Osteocyte (in vitro differentiated cells): ENCODE measurements at places on chromosomes 12 and 14. TPM values are rescaled to one million over a fixed set of nuclear protein-coding genes. Genes with fewer than 3 reads are reported as not detected.

The SPIC gene
- total RNA-seq: not detected in 2 replicates

DNA sequence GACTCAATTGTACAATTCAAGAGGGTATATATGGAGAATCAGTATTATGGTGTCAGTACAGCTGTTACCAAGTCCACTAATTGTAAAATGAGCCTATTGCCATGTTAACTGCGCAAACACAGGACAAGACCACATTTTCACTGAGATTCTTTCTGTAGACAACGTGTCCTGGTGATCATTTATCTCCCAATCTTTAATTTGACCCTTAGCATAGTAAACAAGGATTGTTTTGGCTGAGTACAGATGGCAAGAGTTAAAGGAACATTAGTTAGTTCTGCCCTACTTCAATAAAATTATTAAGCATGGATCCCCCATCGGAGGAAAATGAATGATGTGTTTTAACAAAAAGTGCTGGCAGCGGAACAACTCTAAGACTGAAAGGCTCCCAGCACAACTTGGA, 36.1 kb downstream of the SLC15A5 start:
- no peak overlapping the region for H3K4me3 ChIP-seq
- H3K27me3 ChIP-seq: no peaks in the 10 kb centered on the region
- H3K4me1 ChIP-seq: no peaks in the 10 kb centered on the region
- DNase-seq: no peak
- H3K27ac ChIP-seq: no peak overlapping the region
- H3K36me3 ChIP-seq: no peaks in the 10 kb centered on the region

DNA sequence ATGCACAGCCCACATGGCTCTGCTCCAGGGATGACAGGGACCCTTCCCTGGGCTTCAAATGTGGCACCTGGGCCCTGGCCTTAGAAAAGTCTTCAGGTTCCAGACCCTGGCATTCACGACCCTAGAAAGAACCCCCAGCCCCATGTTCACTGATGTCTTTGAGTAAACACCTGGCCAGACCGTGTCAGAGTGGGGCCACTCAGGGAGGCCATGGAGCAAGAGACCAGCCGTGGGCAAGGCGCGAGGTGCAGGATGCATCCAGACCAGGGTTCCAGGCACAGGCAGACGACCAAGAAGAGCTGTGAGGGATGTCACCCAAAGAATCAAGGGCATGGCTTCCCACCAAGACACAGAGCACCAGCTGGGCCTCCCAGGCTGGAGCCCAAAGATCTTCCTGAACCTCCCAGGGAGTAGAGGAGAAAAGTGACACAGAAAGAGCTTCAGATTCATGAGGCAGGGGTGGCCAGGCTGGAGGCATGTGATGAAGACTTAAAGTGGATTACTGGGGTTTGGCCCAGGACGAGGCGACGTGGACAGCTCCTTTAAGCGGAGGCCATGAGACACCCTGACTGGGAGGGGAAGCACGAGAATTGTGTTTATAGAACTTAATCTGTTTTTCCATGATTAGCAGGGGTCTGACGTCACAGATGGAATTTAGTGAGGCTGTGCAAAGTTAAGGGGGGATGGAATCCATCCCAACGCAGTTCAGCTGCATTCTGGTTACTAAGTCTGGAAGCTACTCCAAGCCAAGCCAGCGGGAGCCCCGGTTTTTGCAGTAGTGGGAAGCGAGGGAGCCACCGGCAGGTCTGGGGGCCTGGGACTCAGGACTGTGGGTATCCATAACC, 61.6 kb downstream of the ARL6IP4 start:
- peaks cover 11% of the 10 kb centered on the region for H3K4me1 ChIP-seq
- H3K36me3 ChIP-seq: no peaks in the 10 kb centered on the region
- no peaks in the 10 kb centered on the region for H3K27me3 ChIP-seq
- no peak overlapping the region for H3K27ac ChIP-seq
- no peak overlapping the region for H3K4me3 ChIP-seq

- H3K4me3 ChIP-seq: no peak overlapping the region
- no peaks in the 10 kb centered on the region for H3K27me3 ChIP-seq
- no peak overlapping the region for H3K27ac ChIP-seq
- no peak for DNase-seq
- no peaks in the 10 kb centered on the region for H3K36me3 ChIP-seq
Measured at GRCh38 chr14:55846826-55847446, 266.9 kb downstream of the KTN1 start.

DNA sequence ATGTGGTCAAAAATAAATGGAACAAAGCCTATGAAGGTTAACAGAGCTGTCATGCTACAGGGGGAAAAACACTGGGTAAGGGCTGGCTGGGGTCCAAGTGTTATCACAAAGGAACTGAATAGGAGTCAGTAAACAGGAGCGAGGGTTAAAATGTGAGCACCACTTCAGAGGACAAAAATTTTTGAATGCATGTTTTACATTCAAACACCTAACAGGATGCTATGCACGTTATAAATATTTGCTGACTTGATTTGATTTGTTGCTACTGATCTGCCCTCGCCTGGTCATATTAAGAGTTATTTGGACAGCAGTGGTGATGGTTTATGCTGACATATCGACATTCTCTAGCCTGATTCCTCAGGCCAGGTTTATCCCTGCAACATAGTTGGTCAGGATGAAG, 7.4 kb upstream of the KTN1 start:
- H3K36me3 ChIP-seq: no peaks in the 10 kb centered on the region
- H3K27ac ChIP-seq: no peak overlapping the region
- no peak for DNase-seq
